ENCODE measurements at places on chromosomes 1 and 21.

- peak; percentile 30 for DNase-seq
These were observed 101.0 kb downstream of the SIM2 start for GRCh38 chr21:36799869-36800268.

DNA sequence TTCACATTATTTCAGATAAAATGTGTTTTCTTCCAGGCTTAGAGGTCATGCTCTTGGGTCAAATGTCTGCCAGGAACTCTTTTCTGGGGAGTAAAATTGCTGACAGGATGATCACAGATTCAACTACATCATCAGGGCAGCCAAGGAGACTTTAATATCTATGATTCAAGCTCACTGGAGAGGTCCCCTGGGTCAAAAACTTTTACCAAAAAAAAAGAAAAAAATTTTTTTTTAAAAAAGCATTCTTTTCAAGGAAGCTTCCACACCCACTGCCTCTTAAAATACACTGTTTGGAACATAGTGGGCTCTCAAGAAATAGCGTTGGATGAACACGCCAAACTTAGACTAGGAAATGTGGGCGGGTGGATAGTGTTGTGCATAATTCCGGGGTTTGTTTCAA is 81.3 kb downstream of the TIAM1 start:
- no peak for DNase-seq

DNA sequence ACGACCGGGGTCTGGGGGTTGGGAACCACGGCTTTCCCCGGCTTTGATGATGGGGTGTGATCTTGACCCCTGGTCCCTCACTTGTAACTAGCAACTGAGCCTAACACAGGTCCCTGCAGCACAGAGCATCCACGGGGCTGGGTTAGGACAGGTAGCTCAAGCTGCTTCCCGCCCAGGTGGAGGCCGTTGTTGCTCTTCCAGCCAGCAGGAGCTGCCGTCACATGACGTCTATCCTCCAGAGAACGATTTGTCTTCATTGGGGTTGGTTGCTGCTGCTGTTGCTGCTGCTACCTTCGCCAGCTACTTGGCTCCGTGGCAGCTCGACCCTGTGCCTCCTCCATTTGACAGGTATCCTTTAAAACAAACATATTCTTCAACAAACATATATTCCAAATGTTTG is 74.3 kb upstream of the ADAR start:
- DNase-seq: no peak

GRCh38 chr1:103256490-103256889 is 148.2 kb upstream of the COL11A1 start:
- peak; percentile 41 for DNase-seq
